Fibroblast of skin of scalp (primary cell): ENCODE measurements at places on chromosomes 6 and 20.

GRCh38 chr6:69865126-69865525 lies 1.2 kb upstream of the COL19A1 start:
- peak; percentile 76 for DNase-seq

GRCh38 chr6:21739838-21740237 lies 146.3 kb downstream of the SOX4 start:
- DNase-seq, result no peak

DNA sequence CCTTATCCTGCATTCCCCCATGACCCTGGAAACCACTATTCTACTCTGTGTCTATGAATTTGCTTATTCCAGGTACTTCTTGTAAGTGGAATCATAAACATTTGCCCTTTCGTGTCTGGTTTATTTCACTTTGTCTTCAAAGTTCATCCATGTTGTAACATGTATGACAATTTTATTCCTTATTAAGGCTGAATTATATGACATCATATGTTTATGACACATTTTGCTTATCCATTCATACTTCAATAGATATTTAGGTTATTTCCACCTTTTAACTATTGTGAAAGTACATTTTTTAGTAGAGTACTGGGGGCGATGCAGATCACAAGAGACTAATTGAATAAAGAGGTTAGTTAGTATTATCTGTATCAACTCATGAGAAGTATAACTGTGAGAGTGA lies 591.6 kb downstream of the UTRN start:
- DNase-seq, result no peak

- DNase-seq, result no peak
Measured at GRCh38 chr6:44255105-44255808, 2.1 kb downstream of the SLC35B2 start.

DNA sequence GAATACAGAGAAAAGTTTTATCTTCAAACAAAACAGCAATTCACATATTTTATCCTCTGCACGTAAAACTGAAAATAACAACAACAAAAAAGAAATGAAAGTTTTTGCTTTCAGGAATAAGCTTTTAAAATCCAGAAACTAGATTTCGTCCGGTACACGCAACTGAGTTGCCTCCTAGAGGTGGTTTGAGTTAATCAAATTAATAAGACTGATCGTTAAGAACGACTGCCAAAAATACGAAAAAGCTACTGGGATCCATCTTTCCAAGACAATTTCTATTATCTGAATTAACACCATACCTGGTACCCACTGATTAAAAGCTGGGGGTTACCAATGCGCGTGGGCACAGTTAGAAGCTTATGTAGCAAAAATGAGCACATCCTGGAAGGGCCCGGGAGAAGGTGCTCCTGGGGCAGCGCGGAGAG lies 669 bp downstream of the PDCD2 start:
- DNase-seq, result peak; percentile 1

- DNase-seq, result no peak
Measured at GRCh38 chr6:36357872-36358225, 21.2 kb upstream of the BNIP5 start.

- DNase-seq, result no peak
Measured at GRCh38 chr6:48713612-48714011, 602.6 kb upstream of the PTCHD4 start.

- no peak for DNase-seq
Measured at GRCh38 chr6:36364669-36365479, 22.6 kb downstream of the ETV7 start.

DNA sequence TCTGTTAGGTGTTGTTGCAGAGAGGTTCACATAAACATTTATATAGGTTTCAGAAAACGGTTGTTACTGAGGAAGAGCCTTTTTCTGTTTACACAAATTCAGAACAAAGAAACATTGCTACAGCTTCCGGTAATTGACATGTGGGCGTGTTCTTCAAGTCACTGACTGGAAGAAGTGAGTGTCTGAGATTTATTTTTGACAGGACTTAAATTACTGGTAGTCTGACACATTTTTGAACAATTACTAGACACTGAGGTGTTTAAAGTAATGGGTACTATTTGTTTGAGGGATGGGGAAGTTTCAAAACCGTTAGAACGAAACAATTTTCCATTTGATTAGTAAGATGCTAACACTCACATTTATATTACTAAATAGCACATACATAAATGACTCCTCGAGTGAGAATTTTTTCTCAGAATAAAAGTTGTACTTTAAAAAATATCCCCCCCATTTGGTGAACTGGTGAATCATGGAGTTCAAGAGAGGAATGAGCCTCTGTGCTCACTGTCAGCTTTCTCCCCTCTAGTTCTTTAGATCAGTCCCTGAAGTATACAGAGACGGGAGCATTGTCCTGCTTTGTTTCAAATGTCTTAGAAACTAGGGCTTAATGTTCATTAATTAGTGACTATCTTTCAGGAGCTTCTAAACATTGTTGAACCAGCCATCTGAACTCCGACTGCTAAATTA lies 98.7 kb downstream of the TSHZ2 start:
- DNase-seq, result no peak

DNA sequence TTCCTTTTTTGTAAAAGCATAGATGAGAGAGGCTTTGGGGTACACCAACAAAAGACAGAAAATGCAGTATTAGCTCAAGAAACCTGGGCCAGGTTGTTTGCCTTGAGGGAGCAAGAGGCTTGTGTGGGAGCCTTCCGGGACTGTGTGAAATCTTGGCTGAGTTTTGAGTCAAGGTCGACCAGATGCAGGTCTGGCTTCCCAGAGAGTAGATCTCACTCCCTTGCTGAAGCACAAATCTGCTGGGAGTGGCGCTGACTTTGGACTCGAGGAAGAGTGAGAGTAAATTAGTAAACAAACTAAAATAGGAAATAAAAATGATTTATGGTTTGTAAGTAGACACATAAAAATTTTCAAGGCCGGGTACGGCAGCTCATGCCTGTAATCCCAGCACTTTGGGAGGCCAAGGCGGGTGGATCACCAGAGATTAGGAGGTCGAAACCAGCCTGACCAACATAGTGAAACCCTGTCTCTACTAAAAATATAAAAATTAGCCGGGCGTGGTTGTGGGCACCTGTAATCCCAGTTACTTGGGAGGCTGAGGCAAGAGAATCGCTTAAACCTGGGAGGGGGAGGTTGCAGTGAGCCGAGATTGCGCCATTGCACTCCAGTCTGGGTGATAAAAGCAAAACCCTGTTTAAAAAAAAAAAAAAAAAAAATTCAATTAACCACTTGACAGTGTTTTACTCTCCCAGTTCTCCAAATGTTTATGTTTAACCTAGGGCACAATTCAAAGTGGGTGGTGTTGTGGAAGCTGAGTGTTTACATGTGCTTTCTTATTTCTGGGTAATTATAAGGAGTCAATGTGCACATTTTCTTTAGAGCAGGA lies 27.7 kb upstream of the EDN1 start:
- DNase-seq, result no peak

DNA sequence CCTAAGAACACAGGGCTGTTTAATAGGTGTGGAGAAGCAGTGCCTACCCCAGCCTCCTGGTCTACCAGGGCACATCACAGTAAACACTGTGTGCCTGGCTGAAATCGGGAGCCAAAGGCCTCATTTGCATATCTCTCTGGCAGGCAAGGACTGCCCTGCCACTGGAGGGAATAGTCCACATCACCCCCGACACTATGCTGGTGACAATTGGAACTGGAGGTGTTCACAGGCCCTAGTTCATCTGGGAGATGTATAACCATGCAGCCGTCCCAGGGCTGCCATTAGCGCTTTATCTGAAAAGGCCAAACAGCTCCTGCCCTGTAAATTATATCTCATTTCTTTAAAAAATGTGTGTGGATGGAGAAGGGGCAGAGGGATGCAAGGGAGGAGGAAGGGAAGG lies 150.3 kb downstream of the LINC00237 start:
- no peak for DNase-seq

GRCh38 chr6:87068795-87069194 lies 26.1 kb downstream of the CGA start:
- no peak for DNase-seq

DNA sequence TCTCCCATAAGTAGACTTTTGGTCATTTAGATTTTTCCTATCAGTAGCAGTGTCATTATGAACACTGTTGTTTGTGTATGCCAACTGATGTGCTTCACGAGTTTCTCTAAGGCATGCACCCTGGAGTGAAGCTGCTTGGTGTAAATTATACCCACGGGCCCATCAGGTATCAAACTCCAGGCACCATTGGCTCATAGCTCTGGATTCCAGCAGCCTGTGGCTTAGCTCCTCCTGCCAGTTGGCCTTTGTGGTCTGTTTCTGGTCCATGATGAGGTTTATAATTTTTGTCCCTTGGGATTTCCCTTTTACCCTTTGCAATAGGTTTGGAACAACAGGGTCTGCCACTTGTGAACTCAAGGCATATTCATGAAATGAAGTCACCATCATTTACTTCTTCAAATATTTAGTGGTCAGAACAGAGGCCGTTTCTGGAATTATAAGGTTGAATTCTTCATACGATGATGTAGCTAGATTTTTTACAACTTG lies 350.5 kb downstream of the PRL start:
- DNase-seq, result peak; percentile 99

DNA sequence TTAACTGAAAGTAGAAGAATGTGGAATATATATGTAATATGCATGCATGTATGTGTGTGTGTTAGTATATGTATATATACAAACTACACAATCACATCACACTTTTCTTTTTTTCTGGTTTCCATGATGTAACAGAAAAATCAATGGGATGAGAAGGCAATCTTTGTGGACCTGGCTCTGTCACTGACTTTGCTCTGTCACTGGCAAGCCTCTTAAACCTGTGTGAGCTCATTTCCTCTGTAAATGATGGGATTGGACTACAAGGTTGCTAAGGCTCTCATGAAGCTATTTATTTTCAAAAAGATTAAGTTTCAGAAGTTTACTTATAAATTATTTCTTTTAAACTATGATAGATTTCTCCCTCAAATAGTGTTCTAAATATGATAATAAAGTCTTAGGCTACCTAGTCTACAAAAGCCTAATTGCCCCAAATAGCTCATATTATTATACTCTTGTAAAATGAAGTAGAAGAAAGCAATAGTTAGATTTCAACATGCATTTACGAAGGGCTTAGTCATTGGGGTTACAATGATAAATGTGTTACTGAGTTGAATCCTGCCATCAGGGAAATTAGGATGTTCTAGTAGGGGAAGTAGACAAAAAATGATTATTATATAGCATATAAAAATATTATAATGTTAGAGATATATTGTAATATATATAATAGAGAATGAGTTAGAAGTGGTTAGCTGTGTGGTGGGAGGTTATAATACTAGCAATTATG lies 129.3 kb downstream of the AFG1L start:
- no peak for DNase-seq

DNA sequence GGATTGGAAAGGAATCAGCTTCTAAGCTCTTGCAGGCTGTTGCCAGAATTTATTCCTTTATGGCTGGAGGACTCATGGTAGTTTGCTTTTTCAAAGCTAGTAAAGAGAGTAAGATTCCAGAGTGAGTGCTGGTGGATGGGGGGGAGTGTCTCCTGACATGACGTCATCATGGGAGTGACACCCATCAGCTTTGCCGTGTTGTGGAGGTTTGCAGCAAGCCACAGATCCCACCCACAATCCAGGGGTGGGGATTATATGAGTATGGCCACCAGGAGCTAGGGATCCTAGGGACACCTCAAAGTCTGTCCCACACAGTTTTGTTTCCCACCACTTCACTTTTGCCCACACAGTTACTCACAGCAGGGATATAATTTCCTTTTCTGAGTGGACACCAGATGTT lies 28.7 kb upstream of the PMEPA1 start:
- DNase-seq, result peak; percentile 34

DNA sequence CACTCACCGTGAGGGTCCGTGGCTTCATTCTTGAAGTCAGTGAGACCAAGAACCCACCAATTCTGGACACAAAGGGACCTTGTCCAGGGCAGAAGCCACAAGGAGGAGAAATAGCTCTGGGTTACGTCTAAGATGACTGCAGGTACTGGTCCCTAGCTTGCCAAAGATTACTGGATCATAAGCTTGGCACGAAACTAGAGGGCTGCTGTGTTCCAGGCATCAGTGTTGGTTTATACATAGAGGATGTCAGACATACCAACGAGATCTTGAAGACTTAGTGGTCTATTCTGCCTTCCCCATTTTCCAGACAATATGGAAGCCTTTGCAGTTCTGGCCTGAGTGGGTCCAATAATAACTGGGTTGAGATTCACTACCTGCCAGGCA lies 175.7 kb downstream of the TBX18 start:
- DNase-seq, result no peak

DNA sequence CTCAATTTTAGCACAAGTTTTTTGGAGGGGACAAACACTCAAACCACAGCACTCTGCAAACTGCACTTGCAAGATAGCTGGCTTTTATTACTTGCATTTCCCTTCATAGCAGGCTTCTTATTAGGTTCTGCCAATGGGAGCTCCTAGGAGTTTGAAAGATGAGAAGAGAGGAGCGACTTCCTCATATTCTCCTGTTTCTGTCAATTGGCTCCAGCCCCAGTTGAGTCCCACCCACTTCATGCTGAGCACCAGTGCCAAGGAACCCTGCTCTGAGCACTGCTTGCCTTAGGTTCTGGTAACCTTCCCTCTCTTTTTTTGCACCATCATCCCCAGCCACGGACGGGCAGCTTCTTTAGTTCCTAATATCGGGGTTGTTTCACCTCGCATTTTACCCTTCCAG lies 67.9 kb downstream of the PSMB1 start:
- DNase-seq, result peak; percentile 27

- no peak for DNase-seq
Measured at GRCh38 chr6:75376347-75377024, 91.9 kb upstream of the TMEM30A start.

- peak; percentile 22 for DNase-seq
Measured at GRCh38 chr20:5056801-5057599, 55.7 kb upstream of the SLC23A2 start.

DNA sequence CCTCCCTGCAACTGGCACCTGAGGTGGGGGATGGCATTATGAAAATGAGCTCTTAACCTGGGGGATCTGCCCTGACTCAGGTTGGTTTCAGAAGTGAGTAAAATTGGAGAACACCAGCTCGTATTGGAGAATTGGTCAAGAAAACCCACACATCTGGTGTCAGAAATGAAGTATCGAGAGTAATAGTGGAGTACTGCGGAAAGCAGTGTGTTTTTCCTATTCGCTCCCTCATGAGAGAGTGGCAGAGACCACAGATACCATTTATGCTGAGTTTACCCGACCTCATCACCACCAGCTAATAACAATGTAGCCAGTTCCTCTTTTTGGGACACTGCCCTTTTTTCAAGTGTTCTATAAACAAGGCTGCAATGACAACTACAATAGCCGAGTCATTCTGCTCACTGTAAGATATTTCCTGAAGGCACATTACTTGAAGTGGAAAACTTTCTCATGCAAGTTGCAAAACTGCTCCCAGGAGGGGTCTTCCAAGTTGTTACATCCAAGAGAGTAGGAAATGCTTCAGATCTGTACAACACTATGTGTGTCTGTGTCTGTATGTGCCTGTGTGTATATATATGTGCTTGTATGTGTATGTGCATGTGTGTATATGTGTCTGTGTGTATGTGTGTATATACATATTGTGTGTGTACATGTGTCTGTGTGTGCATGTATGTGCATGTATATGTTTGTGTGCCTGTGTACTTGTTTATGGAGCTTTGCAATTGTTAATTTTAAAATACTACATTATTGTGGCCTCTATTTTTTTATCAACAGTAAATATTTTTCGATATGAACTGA lies 106.0 kb upstream of the CST7 start:
- peak; percentile 24 for DNase-seq

GRCh38 chr6:124941259-124941658 lies 21.0 kb upstream of the RNF217 start:
- no peak for DNase-seq

GRCh38 chr20:7147220-7147601 lies 379.7 kb downstream of the BMP2 start:
- no peak for DNase-seq

GRCh38 chr6:86723151-86723550 lies 214.2 kb upstream of the HTR1E start:
- DNase-seq, result no peak

GRCh38 chr6:170084166-170084730 lies 206.6 kb downstream of the DLL1 start:
- DNase-seq, result no peak
